Osteoblast (primary cell): ENCODE measurements at places on chromosomes 16 and 17. TPM values are rescaled to one million over a fixed set of nuclear protein-coding genes. Genes with fewer than 3 reads are reported as not detected.

DNA sequence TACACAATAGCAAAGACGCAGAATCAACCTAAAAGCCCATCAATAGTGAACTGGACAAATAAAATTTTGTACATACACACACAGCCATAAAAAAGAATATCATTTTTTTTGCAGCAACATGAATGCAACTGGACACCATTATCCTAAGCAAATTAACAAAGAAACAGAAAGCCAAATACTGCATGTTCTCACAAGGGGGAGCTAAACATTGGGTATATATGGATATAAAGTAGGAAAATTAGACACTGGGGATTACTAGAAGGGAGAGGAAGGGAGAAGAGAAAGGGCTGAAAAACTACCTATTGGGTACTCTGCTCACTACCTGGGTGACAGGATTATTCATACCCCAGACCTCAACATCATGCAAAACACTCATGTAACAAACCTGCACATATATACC, 28.2 kb downstream of the ADAMTS18 start:
- no peak overlapping the region for H3K4me3 ChIP-seq
- no peak for DNase-seq
- no peak overlapping the region for H3K27ac ChIP-seq
- H3K4me1 ChIP-seq: no peaks in the 10 kb centered on the region
- no peaks in the 10 kb centered on the region for H3K27me3 ChIP-seq

DNA sequence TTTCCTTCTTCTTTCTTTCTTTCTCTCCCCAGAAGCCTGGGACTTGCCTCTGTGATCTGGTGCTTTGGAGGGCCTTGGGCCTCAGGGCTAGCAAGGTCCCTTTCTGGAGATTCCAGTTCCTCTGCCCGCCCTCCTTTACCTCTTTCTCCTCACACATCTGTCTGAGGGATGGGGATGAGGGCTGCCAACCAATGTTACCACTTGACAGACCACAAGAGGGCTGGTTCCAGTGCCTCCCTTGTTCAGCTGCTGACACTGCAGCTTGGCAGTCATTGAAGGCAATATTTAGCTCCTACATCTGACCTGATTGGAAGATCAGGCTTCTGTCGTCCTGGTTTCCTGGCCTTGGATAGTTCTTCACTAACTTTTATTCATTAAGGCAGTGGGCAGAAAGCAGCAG, 3.6 kb upstream of the ZNF652 start:
- H3K27ac ChIP-seq: no peak overlapping the region
- H3K4me3 ChIP-seq: no peak overlapping the region
- no peaks in the 10 kb centered on the region for H3K27me3 ChIP-seq
- H3K4me1 ChIP-seq: peaks cover 8% of the 10 kb centered on the region
- peak; percentile 90 for DNase-seq

Gene SLC6A2
- total RNA-seq: not detected in 2 replicates

Gene VWA3A
- total RNA-seq: under 0.01 and 0.36 TPM in 2 replicates

Gene RBFOX1
- total RNA-seq: not detected in 2 replicates

Gene DPEP3
- total RNA-seq: not detected in 2 replicates
